ENCODE measurements at places on chromosomes 16 and 17. TPM values are rescaled to one million over a fixed set of nuclear protein-coding genes. Genes with fewer than 3 reads are reported as not detected.

- no peak for DNase-seq
These were observed 36.7 kb downstream of the SALL1 start for GRCh38 chr16:51114382-51114781.

DNA sequence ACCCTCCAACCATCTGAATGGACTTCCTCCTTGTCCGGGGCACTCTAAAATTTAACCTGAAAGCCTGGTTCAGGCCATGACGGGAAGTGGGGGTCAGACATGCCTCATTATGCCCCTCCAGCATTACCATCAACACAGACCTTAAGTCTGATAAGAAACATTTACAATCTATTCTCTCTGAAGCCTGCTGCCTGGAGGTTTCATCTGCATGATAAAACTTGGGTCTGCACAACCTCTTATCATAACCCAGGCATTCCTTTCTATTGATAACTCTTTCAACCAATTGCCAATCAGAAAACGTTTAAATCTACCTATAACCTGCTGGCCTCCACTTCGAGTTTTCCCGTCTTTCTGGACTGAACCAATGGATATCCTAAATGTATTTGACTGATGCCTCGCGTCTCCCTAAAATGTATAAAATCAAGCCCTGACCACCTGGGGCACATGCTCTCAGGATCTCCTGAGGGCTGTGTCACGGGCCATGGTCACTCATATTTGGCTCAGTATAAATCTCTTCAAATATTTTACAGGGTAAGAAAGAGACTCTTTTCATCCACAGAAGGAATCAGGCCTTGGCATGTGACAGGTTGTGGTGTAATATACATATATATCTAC lies 45.6 kb downstream of the LYRM1 start:
- no peak for DNase-seq

GRCh38 chr16:847151-847550 lies 46.6 kb upstream of the GNG13 start:
- DNase-seq = no peak

DNA sequence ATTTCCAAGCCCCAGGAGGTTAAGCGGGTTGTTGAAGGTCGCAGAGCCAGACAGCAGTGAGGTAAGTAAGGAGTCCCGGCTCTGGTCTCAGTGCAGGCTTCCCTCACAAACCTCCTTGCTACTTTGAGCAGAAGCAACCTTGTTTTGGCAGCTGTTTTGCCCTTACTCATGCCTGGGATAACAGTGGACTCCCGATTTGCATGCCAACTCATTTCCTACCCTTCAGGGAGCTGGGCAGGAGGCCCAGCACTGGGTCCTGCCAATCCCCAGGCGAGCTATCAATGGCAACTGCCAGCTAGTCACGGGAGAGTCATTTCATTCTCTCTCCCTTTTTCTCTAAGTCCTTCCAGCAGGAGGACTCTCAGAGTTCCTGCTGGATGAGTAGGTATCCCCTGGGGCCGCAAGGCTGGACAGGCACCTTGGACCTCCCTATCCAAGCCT lies 72.0 kb upstream of the KSR1 start:
- DNase-seq = no peak

GRCh38 chr17:65228287-65228686 lies 91.1 kb downstream of the RGS9 start:
- DNase-seq = no peak

GRCh38 chr17:61351745-61352407 lies 47.8 kb upstream of the TBX2 start:
- DNase-seq = no peak

GRCh38 chr17:9232591-9233270 lies 211.4 kb downstream of the NTN1 start:
- no peak for DNase-seq

- no peak for DNase-seq
These were observed 3.8 kb upstream of the USP36 start for GRCh38 chr17:78844301-78845005.

The DNAH3 gene
- 0.12 TPM for total RNA-seq

The MMP28 gene
- total RNA-seq = 54.4 TPM

The FGF11 gene
- total RNA-seq = 1.5 TPM
